Hematopoietic multipotent progenitor cell treated with erythropoietin and hydrocortisone succinate and interleukin-3 and kit ligand, for 6 days (in vitro differentiated cells): ENCODE measurements at places on chromosomes 7 and 10.

DNA sequence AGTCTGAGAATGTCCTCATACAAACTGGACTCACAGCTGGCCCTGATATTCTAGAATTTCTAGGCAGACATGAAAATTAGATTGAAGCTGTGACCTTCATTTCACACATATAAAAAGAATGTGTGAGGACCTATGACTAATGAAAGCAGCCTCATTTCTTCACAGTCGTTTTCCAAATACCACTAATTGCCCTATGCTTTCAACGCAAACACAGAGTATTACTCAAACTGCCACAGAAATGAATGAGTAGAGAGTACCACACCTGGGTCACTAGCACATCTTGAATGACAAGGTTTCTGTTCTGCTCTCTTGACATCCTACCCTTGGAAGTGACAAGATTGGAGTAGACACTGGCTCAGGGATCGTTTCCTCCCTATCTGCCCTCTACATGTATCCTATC is 142.4 kb downstream of the C1GALT1 start:
- no peak for DNase-seq

DNA sequence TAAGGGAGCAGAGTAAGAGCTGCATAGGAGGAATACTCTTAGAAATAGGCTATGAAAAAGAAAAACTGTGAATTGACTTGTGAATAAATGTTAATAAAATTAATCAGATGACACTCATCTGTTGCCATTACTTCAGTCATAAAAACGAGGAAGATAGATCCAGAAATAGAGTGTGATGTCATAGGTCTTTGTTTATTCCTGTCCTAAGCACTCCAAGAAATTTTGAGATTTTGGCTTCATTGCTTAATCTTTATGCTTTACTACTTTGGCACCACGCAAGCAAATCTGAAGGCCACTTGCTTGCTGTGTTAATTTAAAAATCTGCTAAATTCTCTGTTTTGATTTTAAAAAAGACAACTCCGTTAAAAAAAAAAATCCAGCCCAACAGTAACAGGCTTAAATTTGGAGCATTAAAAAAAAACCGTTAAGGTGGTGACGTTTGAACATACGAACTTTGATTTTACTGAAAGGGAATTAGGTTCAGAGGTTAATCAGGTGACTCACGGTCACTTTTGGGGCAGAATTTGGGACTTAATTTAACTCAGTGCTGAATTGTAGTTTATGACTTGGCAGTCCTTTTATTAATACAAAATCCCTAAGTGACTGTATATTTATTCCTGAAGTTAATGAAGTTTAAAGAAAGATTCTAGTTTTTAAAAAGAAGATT is 3.4 kb downstream of the IFRD1 start:
- no peak for DNase-seq

- DNase-seq = no peak
Measured at GRCh38 chr10:113959383-113959760, 84.3 kb upstream of the ADRB1 start.

DNA sequence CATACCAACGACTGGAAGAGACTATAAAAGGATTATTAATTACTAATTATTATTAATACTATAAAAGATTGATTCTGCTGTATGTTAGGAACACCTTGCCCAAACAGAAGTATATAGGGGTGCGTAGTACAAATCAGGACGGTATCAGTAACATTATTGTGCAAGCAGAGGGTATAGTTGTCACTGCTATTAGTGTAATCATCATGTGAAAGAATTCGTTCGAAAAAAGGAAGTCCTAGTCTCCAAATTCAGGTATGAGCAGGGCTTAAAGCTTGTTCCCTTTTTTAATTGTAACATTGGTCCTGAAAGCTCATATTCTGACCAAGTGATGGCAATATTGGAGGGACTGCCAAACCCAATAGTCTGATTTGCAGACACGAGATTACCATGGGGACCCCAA is 81.8 kb downstream of the THSD7A start:
- peak; percentile 43 for DNase-seq

DNA sequence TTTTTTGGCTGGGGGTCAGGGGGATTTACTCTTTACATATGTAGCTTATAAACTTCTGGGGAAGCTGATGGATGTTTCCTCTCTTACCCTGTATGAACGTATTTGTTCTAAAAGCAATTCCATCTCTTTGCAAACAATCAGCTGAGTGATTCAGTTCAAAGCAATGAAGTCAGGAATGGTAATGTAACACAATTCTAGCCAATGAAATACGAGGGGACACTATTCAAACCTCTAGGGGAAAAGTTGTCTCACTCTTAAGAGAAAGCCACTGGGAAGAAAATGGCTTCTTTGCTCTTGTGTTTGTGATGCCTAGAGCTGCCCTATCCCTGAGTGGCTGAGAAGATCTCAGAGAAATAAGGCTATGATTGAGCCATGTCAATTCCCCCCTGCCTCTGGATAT is 134.8 kb upstream of the SEMA3C start:
- DNase-seq = no peak

DNA sequence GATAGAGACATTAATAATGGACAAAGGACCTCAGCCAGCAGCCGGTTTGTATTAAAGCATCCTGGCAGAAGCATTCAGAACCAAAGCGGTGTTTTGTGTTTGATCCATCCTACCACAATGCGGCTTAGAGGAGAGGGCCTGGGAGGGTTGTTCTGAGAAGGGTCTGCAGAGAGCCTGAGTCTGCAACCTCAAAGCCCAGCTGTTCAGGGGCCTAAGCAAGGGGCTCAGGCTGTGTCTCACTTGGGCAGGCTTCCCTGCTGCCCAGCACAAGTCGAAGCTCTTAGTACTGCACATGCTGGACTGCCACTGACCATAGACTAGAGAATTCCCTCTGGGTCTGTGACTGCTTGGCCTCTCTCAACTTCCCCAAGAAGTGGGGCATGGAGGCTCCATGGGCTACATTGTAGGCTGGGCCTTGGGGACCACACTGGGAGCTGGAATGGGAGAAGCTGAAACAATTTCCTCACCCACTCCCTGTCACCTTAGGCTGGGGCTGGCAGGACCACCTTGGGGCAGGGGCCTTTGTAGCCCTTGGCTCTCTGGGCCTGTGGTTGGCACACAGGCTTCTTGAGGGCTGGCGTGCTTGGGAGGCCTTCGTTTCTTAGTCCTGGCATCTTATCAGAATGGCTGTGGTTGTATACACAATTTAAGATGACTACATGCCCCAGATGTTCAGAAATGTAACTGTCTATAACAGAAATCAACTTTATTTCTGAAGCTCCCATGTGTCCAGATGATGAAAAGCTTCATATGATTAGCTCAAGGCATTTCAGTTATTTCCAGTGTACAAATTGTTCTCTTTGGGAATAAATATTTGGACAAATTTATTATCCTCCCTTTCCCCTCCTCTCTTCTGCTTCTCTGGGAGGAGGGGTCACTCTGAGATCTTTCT is 44.5 kb downstream of the LRRC18 start:
- DNase-seq = no peak

- no peak for DNase-seq
Measured at GRCh38 chr10:102633848-102634247, 10.4 kb upstream of the TRIM8 start.

GRCh38 chr7:122423591-122423990 is 119.0 kb upstream of the FEZF1 start:
- no peak for DNase-seq

- DNase-seq = no peak
Measured at GRCh38 chr10:106832846-106833245, 331.7 kb downstream of the SORCS1 start.

DNA sequence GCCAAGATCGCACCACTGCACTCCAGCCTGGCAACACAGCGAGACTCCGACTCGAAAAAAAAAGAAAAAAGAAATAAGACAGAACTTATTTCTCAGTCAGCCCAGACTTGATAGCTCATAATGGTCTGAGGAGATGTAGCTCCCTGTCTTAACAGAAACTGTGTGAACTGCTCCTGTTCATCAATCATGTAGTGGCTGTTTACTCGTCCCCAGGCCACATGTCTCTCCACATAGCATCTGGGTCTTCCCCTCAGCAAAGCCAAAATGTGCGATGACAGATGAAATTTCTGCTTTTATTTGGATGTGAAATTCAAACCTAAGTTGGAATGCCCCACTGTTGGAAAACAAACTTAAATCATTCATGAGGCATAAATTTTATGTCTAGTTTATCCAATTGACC is 219.0 kb downstream of the CACNA2D1 start:
- DNase-seq = no peak

DNA sequence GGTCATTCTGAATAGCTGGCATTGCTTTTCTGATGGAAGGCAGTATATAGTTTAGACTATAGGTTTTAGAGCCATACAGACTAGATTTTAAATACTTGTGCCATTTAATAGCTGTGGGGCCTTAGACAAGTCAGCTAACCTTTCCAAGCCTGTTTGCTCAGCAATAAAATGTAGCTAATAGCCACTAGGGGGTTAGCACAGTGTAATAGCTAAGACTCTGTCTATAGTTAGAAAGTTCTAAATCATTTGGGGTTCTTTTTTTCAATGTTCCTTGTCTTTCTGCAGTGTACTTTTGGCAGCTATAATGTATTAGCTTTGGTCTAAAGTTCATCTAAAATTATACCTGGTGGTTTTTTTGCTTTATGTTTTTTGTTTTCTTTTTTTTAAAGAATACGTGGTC is 7.5 kb upstream of the KIFBP start:
- DNase-seq = peak; percentile 62

DNA sequence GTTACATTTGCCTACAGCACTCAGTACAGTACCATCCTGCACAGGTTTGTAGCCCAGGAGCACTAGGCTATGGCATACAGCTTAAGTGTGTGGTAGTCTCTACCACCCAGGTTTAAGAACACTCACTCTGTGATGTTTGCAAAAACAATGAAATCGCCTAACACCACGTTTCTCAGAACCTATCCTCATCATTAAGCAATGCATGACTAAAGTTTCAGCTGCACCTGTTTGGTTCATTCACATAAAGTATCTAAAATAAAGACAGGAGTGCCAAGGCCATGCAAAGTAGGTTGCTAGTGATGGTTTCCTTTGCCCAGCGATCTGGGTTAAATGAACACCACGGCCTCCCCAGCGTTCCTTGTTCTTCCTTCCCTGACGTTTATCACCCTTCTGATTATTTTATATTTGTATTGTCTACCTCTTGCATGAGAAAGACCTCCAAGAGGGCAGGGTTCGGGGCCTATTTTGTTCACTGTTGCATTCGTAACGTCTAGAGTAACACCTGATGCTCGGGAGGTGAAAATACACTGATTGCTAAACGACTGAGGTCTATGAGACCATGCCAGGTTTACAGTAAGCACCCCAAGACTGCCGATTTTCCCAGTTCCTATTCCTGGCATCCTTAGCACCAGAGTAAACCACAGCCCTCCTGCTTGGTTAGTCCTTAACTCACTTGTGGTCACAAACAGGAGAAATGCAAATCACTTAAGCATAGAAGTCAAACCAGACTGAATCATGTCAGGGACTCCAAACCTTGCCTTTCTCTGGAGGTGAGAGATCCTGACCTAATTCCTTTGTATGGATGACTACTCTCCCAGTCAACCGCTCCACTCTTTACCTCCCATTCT is 204.1 kb upstream of the NFE2L3 start:
- DNase-seq = no peak

DNA sequence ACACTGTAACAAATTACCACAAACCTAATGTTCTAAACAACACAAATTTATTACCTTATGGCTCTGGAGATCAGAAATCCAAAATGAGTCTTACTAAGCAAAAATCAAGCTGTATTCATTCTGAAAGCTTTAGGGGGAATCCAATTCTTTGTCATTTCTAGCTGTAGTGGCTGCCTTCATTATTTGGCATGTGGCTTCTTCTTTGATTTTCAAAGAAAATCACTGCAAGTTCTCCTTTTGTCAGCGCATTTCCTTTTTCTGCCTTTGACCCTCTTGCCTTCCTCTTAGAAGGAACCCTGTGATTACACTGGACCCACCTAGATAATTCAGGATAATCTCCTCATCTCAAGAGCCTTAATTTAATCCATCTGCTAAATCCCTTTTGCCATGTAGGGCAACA is 36.9 kb downstream of the ZPBP start:
- no peak for DNase-seq

GRCh38 chr7:77348371-77348813 is 67.8 kb downstream of the GSAP start:
- no peak for DNase-seq

- DNase-seq = no peak
Measured at GRCh38 chr10:126373972-126374371, 14.3 kb downstream of the ADAM12 start.

GRCh38 chr7:39810710-39811109 is 139.3 kb upstream of the CDK13 start:
- no peak for DNase-seq

DNA sequence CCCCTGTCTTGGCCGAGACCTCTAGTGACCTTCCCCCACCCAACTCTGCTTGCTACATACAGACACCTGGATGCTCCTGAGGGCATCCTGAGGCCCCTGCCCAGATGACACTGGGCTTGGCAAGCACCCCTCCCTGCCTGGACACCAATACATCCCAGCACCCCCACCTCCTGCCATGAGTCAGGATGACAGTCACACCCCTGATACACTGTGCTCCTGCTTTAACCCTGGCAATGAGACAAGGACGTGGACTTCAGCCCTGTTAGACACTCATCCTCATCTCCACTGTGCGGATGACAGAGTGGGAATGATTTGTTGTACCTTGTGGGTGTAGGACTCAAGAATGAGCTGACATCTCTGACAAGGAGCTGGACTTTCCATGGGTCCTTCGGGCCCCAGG is 186.3 kb upstream of the ADCY1 start:
- no peak for DNase-seq

- DNase-seq = no peak
Measured at GRCh38 chr7:3495954-3496353, 194.9 kb downstream of the SDK1 start.

GRCh38 chr7:47300472-47301104 is 281.3 kb downstream of the TNS3 start:
- no peak for DNase-seq

DNA sequence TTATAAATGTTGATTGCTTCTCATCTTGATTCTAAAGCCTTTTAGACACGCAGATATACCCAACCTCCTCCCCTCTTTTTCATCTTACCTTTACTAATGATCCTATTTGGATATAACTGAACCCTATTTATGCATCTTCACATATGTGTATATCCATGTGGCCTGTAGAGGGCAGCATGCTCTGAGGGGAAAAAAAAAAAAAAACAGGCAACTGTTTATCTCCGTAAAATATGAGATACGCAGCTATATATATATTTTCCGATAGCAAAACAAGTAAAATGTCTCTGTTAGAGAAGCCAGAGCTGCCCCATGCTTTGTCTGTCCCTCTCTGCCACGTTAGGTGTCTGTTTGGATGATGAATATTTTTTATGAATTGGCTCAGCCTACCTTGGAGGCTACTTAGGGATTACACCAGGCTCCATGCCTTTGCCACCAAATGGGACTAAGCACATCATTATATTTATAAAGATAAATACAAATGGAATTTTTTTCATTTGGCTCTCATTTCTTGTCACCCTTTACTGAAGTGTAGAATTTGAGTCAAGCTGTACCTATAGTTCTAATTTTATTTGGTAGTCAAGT is 174.8 kb upstream of the FZD1 start:
- DNase-seq = peak; percentile 75

- no peak for DNase-seq
Measured at GRCh38 chr7:1274121-1274875, 41.6 kb downstream of the UNCX start.
